Activated naive CD4-positive, alpha-beta T cell treated with anti-CD3 and anti-CD28 coated beads, Interleukin-2, amount 50 U/mL, for 16 hours (primary cell): ENCODE measurements at places on chromosomes 6 and 20.

DNA sequence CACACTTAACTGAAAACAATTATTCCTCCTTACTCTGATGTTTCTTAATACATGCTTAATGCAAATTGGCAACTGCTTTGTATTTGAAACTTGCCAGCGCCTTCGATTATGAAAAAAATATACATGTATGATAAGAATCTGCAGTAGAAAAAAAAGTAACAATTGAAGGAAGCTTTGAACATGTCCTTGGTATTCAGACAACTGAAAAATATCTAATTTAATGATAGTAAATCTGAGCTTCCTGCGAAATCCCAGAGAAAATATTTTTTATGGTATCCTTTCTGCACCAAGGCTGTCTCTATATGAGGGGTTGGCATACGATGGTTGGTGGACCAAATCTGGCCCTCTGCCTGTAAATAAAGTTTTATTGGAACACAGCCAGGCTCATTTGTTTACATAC is 186.2 kb downstream of the HDGFL1 start:
- no peak for DNase-seq

DNA sequence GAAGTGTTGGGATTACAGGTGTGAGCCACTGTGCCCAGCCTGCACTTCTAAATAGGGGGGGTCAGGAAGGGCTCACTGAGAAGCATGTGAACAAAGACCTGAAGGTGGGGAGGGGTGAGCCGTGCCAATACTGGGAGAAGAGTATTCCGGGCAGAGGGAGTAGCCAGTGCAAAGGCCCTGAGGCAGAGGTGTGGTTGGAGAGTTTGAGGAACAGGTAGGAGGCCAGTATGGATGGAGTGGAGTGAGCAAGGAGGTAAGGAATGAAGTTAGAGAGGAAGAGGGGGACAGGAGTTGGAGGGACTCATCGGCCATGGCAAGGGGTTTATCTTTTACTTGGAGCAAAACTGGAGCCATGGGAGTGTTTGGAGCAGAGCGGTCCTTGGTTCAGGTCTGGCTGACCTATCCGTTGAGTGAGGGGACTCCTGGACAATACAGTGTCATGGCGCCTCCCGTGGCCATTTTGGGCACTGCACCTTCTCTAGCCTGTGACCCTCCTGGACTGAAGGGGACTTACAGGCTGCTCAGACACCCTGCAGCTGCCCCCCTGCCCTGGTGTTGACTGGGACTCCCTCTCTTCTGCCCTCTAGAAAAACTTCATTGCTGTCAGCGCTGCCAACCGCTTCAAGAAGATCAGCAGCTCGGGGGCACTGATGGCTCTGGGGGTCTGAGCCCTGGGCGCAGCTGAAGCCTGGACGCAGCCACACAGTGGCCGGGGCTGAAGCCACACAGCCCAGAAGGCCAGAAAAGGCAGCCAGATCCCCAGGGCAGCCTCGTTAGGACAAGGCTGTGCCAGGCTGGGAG is 12.1 kb downstream of the FOXS1 start:
- peak; percentile 55 for DNase-seq

DNA sequence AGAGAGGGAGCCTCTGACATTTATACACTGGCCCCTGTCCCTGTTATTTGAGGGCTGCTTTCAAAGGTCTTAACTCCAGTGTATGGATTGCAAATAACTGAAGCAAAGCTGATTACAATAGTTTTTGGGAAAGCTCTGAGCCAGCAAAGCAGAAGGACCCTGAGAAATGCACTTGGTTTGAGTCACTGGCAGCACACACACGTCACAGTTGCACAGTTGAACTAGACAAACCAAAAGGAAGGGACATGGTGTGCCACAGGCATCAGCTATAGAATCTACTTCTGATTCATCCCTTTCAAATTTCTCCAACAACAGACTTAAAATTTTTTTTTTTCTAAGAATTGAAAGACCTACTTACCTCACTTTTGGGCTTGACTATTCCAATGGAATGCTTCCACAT is 56.4 kb downstream of the SNRNP48 start:
- DNase-seq, result no peak

- no peak for DNase-seq
Observed at GRCh38 chr6:11783524-11784064, 5.0 kb upstream of the ADTRP start.

DNA sequence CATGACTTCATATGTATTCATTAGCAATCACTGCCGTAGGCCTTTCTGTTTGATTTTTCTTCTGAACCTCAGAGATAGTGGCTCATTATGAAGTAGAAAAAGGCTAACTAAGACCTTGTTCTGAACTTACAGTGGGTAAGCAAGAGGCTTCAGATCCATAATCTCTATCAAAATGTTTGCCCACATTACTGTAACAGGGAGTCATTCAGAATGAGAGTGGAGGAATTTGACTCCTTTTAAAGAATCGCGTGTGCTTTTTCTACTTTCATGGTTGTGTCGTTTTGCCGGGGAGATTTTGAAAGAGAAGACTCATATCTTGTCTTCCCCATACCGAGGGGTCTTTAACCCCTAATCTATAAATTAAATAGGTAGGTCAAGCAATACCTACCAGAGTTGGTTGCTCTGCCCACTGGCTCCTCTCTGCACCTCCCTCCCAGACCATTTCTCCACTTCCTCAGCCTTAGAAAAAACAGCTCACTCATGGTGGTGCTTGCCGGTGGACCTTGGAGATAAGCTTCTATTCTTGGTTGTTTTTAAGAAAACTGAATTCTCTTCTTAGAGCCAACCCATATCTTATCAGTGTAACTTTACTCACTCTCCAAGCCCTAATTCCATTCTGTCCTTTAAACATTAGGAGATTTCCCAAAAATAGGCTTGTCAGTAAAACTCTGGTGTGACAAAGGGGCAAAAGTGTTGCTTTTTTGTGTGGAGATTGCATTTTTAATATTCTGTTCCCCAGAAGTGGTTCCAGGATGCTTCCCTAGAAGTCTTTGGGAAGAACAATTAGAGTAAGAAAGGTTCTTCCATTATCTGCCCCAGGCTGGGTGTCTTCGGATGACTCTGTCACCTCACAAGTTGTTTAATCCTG is 56.6 kb downstream of the E2F3 start:
- no peak for DNase-seq

DNA sequence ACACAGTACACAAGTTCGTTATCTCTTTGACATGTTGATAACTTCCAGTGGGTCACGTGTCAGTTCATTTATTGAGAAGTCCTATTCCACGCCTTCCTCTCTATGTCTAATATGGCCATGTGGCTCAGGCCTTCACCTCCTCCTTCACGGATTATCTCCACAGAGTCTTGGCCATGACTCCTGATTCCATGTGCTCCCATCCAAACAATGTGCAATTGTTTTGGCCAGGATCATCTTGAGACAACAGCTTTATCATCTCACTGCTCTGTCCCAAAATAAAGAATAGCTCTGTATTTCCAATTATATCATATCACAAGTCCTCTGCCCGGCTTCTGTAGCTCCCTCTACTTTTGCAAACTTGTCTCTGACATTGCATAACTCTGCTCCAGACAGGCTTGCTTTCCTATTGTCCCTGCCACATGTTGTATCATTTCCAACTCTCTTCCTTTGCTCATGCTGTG is 11.1 kb upstream of the TXNDC5 start:
- no peak for DNase-seq

DNA sequence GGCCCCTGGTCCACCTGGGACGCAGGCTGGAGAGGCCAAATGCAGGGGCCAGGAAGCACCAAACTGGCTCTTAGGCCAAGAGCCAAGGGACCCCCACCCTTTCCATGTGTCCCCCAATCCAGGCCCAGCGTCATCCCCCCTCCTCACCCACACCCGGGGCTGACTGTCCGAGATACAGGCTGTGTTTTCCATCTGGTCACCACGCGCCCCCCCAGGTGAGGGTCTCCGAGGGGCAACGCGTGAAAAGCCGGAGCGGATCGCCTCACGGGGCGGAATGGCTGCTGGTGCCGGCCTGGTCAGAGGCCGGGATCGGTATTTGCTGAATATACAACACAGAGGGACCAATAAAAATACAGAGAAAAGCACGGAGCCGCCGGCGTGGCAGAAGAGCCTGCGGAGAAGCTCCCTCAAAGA is 5.2 kb upstream of the ABHD16B start:
- DNase-seq, result no peak

DNA sequence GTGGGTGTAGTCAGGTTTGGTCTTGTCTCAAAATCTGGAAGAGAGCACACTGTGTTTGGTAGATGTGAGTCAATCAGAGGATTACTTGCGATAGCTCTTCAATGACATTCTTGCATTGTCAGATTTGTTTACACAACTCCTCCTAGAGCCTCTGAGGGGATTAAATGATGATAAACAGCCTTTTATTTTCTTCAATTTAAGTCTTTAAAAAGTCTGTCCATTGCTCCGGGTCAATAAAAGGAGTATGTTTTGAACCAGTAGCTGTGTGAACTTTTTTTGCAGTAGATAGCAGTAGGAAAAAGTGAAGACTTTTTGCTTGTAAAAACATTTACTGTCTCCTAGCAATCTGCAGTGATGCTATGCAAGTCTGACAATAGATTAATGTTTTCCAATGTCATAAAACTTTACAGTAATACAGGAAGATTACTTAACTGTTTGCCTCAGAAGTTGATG is 49.9 kb downstream of the GJA1 start:
- no peak for DNase-seq

DNA sequence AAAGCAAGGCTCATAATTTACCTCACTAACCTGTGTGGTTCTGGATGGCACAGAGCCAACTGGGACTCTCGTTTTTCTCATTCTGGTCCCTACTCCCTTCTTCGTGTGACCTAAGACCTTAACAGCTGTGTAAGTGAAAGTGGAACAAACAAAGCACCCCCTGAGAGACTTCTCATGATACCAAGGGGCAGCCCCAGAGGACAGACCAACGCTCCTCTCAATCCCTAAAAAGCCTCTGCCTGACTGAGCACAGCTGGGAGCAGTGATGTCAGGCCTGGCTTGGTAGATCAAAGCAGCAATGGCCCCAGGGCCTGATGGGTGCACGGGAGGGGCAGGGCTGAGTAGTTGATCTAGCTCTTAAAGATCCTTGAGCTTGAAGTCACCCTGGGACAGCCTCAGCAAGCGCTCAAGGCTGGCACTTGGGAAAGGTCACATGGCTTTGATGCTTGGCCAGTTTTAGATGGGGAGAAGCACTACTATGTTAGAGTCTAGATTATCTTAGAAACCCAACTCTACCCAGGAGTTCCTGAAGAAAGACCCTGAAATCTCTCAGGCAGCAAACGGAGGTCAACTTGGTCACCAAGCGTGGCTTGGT is 16.2 kb upstream of the TGM2 start:
- no peak for DNase-seq
